Mesothelial cell of epicardium (in vitro differentiated cells): ENCODE measurements at places on chromosomes 2 and 18.

DNA sequence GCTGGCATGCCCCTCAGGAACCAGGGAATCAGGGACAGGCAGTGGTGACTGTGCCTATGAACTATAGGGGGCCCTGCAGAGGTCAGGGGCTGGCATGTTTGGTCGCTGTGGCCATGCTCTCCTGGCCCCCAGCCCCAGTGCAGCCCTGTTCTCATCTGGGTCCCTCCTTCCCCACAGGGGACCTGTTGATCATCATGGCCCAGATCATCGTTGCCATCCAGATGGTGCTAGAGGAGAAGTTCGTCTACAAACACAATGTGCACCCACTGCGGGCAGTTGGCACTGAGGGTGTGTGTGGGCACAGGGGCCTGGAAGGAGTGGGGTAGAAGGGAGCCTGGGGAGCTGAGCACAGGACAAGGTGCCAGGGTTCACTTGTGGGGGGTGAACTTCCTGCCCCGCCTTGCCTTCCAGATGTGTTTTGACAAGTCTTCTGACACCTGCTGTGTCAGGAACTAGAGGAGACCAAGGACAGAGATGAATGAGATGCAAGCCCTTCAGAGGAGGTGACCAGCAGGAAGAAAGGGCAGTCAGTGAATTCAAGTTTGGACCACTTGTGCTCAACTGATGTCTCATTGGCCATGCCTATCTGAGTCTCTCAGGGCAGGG, 9.6 kb upstream of the CENPA start:
- no peak for DNase-seq

- DNase-seq, result no peak
These were observed 331.3 kb upstream of the CNTNAP5 start for GRCh38 chr2:123693836-123694235.

DNA sequence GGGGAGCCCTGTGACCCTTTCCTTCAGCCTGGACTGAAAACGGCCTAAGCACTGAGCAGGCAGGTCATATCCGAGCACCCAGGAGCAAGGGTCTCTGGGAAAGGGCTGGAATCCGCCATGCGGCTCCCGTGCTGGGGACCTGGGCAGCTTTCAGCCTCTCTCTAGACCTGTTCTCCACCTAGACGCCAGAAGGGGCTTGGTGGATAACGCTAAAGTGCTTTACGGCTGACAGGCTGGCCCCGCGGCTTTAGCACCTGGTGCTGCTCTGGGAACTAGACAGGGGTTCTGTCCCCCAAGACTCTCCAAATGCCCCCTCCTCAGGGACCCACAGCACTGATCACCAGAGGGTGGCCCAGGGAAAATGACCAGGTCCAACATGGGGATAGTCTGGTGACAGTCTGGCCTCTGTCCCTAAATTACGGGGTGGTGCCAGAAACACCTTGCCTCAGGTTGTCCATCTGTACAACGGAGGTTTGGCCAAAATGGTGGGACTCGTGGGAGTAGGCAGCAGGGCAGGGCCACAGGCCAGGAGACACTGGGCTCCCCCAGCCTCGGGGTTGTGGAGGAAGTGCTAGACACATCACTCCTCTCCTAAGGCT, 13.0 kb downstream of the SDC1 start:
- no peak for DNase-seq

DNA sequence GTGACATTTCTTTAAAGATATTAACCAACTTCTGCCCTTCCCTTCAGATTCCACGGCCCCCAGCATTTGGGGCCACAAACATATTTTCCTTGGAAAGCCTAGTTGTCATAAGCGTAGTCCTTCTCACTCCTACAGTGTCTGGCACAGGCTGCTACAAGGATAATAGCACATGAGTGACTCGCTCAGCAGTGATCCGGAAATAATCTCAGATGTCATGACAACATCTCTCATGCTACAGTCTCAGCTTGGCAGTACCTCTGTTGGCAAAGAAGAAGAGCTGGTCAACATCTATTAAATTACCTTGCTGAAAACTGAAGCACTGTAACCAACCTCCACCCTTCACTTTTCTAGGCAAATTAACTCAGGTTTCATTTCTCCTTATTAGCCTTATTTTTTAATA, 351.7 kb downstream of the RAD51AP2 start:
- DNase-seq, result no peak

- no peak for DNase-seq
These were observed 177.8 kb downstream of the KIAA1328 start for GRCh38 chr18:37006742-37007141.

DNA sequence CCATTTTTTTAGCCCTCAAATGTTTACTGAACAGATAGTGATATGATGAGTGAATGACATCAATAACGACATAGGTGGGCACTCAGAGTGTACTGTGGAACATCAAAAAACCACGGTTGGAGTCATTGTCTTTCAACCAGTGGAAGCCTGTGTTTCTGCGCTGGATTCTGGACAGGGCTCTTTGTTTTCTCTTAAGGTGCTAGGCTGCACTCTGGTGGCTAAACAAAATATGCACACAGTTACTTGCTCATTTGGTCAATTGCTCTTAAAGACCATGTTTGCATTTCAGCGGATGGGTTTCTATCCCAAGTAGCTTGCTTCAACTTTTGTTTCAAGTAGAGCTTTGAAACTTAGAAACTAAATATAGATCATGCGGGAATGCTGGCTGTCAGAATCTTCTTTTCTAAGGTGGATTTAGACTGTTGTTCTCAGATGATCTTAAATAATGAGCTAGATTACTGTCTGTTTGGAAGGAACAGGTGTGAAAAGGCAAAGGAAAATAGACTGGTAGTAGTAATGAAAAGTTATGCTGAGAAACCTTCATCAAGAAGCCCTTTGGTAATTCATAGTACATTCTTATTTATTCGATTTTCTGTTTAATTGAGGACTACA, 48.5 kb upstream of the LYPD6B start:
- no peak for DNase-seq

- no peak for DNase-seq
These were observed 79.3 kb downstream of the NABP1 start for GRCh38 chr2:191757208-191757607.

- DNase-seq, result no peak
These were observed 726.4 kb upstream of the SOX11 start for GRCh38 chr2:4965556-4966320.

GRCh38 chr2:235543851-235544688, 50.2 kb downstream of the AGAP1 start:
- no peak for DNase-seq

- no peak for DNase-seq
These were observed 37.0 kb downstream of the MAL start for GRCh38 chr2:95062242-95063085.

GRCh38 chr2:232473467-232473890, 14.2 kb downstream of the ECEL1 start:
- DNase-seq, result no peak
